ENCODE measurements at places on chromosomes 2 and 18.

DNA sequence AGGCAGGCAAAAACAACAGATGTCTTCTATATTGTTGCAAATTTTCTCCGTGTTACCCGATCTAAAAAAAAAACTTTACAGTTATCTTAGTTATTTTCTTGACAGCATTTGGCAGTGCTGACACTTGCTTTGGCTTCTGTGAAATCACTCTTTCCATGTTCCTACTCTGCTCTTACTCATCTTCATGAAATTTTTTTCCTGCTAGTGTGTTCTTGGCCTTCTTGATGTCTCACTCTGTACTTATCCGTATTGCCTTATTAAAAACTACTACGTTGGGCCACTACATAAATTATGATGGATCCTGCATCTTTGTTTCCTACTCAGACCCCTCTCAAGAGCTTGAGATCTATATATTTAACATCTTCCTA lies 134.4 kb downstream of the IKZF2 start:
- DNase-seq, result no peak

GRCh38 chr2:206616151-206616550 lies 26.1 kb upstream of the FAM237A start:
- DNase-seq, result no peak

DNA sequence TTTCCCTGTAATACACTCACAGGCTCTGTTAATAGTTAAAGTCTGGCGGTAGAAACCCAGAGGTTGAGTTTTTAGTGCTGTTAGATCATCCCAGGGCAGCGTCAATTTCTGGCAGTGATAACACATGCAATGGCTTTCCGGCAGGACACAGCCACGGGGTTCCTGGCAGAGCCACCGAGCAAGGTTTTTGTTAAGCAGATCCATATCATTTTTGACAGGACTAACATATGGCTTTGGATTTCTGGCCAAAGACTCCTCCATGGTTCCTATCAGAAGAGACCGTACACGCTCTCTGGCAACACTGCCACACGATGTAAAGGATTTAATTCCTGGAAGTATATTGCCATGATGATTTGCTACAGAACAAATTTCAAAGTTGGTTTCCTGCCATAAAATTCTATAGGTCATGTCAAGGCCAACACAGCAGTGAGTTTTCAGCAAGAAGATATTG lies 854.3 kb downstream of the LRRTM4 start:
- no peak for DNase-seq

- DNase-seq, result no peak
Observed at GRCh38 chr2:71892896-71893295, 254.8 kb downstream of the CYP26B1 start.

DNA sequence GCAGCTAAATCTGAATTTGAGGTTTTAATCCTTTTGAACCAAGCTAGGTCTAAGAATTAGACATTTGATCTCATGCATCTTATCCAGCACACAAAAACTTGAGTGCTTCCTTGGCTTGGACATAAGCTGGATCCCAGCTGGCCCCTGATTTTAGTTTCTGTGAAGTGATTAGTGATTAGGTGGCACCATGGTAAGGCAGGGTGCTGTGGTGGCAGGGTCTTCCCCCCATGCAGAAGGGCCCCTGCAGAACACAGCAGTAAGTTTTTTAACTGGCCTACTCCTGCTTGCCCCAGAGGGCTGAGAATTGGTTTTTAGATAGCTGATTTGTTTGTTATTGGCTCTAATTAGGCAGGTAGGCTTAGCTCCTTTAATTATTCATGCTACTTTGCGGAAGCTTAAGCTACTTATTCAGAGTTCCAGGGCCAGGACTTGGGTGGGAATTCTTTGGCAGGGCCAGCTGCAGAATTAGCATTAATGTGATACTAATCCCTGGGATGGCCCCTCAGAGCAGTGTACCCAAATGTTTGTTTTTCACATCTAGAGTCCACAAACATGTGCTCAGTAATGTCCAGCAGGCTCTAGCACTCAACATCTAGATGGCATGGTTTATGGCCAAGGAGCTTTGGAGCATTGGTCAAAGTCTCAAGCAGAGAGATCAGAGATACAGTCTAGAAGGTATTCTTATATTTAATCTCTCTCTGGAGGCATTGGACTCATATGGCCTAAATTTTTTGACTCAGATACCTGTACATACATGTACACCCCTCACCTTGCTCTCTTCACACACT lies 99.6 kb downstream of the FMNL2 start:
- no peak for DNase-seq
